ENCODE measurements at places on chromosomes 1 and 21.

GRCh38 chr1:53174971-53175913 is 21.4 kb upstream of the CPT2 start:
- DNase-seq, result no peak

GRCh38 chr1:203547147-203547546 is 53.2 kb downstream of the OPTC start:
- no peak for DNase-seq

DNA sequence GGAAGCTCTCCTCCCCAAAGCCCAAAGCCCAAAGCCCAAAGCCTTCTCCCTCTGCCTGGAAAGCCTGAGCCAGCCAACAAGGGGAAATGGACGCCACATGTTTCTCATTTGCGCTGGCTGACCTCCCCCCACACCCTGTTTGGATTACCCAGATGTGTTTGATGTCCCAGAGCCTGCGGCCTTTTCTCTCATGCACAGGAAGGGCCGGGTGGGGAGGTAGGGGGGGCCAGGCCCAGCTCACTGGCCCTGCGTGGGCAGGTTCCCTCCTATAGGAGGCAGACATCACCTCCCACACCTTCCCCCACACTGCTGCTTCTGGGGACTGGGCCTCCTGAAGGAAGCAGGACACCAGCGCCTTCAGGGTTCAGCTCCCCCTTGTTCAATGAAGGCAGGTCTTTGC is 116.3 kb downstream of the NAV1 start:
- no peak for DNase-seq

- DNase-seq, result no peak
Measured at GRCh38 chr1:203663821-203664220, 37.2 kb downstream of the ATP2B4 start.

DNA sequence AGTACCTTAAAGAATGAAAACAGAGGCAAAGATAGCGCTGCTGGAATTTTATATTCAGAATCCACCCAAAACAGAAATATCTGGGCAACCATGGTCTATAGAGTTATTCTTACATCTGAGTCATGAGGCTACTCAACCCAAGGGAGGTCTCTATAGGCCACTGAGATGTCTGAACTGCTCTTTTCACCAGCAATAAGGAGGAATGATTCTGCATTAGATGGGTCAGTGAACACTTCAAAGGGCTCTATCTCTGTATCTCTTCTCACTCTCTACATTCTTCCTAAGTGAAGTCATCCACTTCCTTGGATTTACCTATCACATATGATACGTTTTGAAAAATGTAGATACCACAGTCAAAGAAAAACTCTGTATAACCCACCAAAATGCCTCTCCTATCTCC is 90.2 kb upstream of the NGF start:
- DNase-seq, result no peak

DNA sequence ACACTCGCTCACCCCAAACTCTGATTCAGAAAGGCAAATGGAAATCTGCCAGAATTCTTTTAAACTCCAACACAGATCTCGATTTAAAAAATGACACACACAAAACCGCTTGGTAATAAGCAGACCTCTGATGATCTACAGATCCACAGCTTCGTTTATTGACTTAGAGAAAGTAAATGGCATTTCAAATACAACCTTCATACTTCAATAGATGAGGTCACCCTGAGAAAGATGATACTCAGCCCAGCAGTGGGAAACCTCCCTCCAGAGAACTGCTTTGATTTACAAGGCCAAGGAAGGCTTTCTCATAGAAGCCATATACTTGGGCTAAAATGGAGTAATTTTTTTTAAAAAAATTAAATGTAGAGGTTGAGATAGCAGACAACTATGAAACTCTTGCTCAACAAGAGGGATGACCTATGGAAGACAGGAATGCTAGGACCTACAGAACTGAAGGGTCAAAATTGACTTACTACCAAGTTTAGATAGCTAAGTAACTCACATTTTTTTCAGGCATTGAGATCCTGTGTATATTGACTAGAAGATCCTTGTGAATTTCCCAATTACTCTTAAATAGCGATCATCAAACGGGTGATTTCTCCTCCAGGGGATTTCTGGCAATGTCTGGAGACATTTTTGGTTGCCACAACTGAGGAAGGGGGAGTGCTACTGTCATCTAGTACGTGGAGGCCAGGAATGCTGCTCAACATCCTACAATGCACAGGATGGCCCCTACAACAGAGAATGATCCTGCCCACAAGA is 143.9 kb downstream of the CLIC6 start:
- DNase-seq, result no peak

- DNase-seq, result peak; percentile 5
Measured at GRCh38 chr1:23210351-23210785, 6.9 kb downstream of the HTR1D start.

DNA sequence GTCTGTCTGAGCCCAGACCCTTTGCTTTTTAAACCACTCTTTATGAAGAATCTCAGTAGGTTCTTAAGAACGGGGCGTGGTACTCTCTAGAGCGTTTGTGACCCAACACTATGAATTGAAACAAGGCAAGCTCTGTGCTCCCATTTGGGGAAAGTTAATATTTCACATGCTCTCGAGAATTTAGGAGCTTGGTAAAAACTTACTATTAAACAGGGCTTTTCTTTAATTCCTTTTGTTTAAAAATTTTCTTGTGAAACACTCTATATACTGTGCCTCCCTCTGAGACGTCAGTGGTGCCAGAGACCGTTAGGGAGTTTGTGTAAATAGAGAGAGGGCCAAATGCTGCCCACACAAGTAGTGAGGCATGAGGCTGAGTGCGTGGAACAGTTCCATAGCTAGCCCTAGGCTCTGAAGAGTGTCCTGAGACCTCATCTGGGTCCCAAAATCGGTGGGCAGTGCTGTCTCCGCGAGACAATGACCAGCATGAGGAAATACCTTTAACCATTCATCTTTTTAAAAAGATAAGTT is 144.7 kb downstream of the ROR1 start:
- no peak for DNase-seq

DNA sequence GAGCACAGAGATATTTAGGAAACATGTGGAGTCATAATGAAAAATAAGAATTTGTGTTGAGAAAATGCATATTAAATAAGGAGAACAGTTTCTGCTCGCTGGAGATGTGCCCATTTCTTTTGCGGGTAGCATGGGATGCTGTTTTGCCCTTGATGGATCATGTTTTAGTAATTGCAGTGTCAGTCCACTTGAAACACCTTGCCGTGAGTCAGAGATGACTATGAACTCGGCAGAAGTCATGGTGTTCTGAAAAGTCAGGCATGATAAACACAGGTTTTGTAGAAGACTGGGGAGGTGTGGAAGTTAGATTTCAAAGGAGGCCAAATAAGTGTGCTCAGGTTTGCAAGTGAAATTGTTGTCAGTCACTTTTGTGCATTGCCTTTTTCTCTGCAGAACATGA is 315.0 kb upstream of the LRRC7 start:
- DNase-seq, result no peak
